PC-3 (cell line): ENCODE measurements at places on chromosomes 1 and 21. TPM values are rescaled to one million over a fixed set of nuclear protein-coding genes. Genes with fewer than 3 reads are reported as not detected.

DNA sequence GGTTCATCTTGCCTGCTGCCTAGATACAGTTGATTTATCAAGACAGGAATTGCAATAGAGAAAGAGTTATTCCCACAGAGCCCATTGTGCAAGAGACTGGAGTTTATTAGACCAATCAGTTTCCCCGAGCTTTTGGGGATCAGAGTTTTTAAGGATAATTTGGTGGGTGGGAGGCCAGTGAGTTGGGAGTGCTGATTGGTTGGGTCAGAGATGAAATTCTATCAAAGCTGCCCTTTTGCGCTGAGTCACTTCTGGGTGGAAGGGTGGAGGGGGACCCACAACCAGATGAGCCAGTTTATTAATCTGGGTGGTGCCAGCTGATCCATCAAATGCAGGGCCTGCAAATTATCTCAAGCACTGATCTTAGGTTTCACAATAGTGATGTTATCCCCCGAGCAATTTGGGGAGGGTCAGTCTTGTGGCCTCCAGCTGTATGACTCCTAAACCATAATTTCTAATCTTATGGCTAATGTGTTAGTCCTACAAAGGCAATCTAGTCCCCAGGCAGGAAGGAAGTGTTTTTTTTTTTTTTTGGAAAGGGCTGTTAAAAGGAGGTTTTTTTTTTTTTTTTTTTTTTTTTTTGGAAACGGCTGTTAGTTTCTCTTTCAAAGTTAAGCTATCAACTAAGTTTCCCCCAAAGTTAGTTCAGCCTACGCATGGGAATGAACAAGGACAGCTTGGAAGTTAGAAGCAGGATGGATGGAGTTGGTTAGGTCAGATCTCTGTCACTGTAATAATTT is 7.4 kb downstream of the SLC16A4 start:
- DNase-seq = peak; percentile 76

DNA sequence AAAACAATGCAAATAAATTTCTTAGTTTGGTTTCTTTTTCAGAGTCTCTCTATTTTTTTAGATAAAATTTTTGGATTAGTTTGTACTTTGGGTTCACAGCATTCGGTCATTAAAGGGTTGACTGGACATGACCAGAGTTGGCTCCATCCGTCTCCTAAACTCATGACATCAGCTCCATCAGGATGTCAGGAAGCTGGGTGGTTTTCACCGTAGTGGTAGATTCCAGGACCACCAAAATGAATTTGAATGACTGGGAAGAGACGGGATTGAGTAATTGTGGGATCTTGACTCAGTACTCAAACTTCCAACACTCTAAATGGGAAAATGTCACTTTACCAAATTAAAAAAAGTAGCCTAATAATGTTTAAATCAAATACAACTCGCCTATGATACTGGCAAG is 279.2 kb upstream of the DUSP10 start:
- no peak for DNase-seq

- DNase-seq = no peak
These were observed 4.1 kb upstream of the FCRL2 start for GRCh38 chr1:157781048-157781447.

- DNase-seq = peak; percentile 38
These were observed 6.8 kb upstream of the OTUD7B start for GRCh38 chr1:150017206-150017750.

DNA sequence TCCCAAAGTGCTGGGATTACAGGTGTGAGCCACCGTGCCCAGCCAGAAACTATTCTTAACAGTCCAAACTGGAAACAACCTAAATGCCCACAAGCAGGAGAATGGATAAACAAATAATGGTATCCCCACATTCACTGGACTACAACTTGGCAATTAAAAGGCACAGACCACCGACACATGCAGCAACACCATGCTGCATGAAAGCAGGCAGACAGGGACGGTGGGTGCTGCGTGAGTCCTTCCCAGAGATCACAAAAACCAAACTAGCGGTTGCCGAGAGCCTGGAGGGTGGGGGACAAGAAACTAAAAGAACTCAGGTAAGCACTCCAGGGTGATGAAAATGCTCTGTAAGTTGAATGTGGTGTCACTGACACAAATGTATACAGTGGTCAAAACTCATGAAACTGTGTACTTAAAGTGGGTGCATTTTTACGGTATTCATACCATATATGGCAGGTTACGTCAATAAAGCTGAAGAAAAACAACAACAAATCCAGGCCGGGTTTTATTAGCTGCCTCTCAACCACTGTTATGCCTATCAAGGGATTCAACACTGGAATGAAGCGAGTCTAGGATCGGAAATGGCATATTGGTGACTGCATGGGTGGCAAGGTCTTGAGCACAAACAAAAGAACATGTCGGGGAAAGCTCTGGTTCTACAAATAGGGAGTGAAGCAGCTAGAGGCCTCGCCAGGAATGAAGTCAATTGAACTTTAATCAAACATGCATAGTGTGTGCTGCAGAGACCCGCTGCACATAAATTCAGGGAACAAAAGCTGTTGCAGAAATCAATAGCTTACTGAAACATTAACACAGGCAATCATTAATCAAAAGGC is 52.4 kb downstream of the SLC45A1 start:
- no peak for DNase-seq

DNA sequence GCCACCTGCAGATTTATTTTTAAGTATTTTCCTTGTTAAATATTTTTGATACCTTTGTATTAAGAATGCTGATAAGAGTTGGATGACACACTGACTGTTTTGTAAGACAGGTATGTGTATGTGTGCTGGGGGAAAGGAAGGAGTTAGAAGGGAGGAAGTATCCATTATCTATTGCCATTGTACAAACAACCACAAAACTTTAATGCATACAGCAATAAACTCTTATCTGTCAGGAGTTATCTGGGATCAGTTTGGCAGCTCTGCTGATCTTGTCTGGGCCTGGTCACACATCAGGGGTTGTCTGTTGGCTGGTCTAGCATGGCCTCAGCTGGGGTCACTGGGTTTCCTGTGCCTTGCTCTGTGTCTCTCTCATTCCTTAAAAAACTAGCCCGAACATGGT is 423.9 kb upstream of the USP24 start:
- peak; percentile 7 for DNase-seq

- no peak for DNase-seq
These were observed 2.6 kb upstream of the ILDR2 start for GRCh38 chr1:166977951-166978350.

GRCh38 chr21:40176724-40177123 is 309.5 kb downstream of the PCP4 start:
- DNase-seq = no peak

DNA sequence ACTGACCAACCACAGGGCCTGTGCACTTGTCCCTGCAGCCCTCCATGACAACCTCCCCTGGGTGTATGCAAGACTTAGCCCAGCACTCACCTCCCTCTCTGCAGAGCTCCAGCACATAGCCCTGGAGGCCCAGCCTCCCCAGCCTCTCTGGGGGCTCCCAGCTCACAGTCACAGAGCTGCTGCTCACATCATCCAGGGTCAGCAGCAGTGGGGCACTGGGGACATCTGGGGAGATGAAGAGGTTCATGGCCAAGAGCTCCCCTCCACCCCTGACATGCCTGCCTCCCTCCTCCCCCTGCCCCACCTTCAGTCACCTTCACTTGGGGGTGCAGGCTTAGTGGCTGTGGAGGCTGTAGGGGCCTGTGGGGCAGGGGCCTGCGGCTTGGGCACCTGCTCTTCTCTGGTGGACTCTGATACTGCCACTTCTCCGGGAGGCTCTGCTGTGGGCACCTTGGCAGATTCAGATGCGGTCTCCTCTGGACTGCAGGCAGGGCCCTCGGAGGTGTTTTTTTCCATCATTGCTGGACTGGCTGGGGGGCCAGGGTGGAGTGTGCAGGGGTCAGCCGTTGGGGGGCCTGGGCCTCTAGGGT is at the start of gene MYBPH:
Gene MYBPH, minus strand, starts transcription at position 590 of the 590 bp plus-strand sequence. Its CDS starts 71 bp downstream, at position 519.
- no peak for DNase-seq

DNA sequence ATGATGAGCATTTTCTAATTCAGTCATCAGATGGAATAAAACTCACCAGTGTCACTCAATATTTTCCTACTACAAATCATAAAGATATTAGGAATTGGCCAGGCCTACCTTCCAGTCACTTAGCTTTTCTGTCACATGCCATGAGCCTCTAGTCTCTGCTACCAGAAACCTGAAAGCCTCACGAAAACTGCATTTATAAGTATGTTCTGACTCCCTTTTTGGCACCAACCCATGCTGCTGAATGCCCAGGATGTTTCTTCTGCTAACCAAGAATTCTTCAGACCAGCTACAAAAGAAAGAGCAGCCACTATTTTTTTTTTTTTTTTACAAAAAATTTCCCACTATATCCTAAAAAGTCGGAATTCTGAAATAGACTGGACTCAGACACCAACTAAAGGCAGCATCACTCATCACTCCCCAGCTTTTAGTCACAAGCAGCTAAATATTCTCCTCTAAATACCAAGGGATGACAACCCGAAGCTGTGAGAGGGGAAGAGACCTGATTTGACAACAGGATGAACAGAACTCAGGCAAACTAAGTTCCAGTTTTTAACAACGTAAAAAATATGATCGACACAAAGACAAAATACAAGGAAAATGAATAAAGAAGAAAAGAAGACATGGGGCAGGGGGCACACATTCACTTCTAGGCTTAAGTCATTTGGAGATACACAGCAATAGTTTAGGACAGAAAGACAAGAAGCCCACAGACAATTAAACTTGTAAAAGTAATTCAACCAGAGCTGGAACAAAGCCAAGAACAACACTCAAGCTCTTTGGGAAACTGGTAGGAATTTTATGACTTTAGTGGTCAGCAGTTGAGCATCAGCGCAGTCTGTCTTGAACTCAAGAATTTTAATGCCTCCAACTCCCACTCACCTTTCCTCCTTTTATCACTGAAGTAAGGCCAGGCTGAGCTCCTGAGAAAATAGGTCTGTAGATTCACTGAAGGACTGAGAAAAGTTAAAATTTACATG is 1.7 kb downstream of the DCAF8 start:
- DNase-seq = peak; percentile 91

DNA sequence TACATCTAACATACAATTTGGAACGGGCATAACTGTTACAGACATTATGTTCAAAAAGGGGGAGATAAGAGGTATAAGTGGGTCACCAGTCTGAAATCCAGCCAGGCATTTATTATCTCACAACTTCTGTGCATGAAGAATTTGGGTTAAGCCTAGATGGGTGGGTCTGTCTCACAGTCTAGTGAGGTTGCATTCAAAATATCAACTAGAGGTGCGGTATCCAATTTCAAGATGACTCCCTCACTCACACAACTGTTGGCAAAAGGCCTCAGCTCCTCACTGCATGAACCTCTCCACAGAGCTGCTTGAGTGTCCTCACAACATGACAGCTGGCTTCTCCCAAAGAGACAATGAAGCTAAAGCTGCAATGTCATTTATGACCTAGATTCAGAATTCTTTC is 4.7 kb downstream of the AUNIP start:
- peak; percentile 27 for DNase-seq

DNA sequence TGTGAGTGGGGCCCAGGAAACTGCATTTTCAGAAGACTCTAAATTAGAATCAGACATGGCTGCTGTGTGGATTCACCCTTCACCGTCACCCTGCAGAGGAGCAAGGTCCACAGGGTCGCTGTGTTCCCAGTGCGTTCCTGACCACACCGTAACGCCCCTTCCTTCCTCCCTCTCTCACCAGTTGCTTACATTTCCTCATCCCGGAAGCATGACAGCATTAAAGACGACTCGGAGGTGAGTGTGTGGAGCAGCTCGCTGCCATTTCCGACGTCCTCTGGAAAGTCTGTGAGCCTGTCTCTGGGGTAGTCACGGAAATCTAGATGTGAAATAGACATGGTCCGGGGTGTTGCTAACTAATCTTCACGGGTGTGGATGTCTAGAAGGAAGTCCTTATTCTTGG is 45.9 kb downstream of the FAAP20 start:
- DNase-seq = no peak

DNA sequence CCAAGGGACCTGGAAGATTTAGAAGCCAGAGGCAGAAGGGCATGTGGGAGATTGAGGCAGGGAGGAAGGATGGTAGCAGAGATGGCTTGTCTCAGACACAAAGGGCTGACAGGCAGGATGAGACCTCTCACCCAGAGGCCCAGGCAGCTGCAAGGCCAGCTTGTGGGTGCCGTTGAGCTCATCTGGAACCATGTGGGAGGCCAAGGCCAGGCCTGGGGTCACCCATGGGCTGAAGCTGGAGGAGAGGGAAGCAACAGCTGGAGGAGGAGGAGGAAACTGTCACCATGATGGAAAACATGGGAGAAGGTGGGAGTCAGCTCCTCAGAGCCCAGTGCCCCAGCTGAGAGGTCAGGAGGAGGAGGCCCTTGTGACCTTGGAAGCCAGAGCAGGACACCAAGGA is 6.4 kb downstream of the CRABP2 start:
- DNase-seq = no peak

GRCh38 chr1:1629430-1630190 is 2.4 kb upstream of the MMP23B start:
- DNase-seq = no peak

GRCh38 chr1:100942304-100943046 is 46.6 kb downstream of the SLC30A7 start:
- no peak for DNase-seq

GRCh38 chr1:35680271-35680670 is 38.4 kb downstream of the C1orf216 start:
- DNase-seq = no peak

- no peak for DNase-seq
These were observed 99.4 kb upstream of the EDEM3 start for GRCh38 chr1:184854036-184854435.

- DNase-seq = no peak
These were observed 9.8 kb downstream of the PAX7 start for GRCh38 chr1:18640228-18641004.

GRCh38 chr1:202016022-202016810 is 5.8 kb downstream of the ELF3 start:
- no peak for DNase-seq

DNA sequence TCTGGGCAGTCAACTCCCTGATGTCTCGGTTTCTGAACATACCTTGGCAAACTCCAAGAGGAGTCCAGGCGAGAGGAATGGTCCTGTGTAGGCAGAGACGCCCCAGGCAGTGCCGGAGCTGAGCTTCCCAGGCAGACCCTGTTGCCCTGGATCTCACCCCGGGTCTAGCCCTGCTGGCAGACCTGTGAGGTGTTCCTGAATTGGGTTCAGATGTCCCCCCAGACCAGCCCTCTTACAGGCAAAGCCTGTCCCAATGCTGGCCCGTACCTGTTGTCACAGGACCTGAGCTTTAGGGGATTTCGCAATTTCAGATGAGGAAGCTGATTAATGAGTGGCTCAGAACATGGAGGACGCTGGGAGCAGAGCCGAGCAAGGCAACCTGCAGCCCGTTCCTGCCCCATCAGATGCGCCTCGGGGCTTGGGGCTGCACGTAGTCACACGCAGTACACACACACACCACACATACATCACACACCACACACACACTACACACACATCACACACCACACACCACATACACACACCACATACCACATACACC is 38.5 kb upstream of the PDE9A start:
- DNase-seq = peak; percentile 75

GRCh38 chr1:3702528-3702927 is 49.7 kb upstream of the CCDC27 start:
- DNase-seq = no peak

RGS4 gene
- 6.0 and 16.6 TPM in 2 replicates for total RNA-seq

LINGO4 gene
- not detected in 2 replicates for total RNA-seq

RCAN1 gene
- 24.2 and 26.2 TPM in 2 replicates for total RNA-seq

RPTN gene
- total RNA-seq = not detected in 2 replicates

S100A4 gene
- 32.2 and 55.8 TPM in 2 replicates for total RNA-seq

SYNJ1 gene
- 7.0 and 16.2 TPM in 2 replicates for total RNA-seq

ELK4 gene
- total RNA-seq = 16.3 and 16.4 TPM in 2 replicates

VSIG8 gene
- total RNA-seq = 0.29 and 0.47 TPM in 2 replicates

TAGLN2 gene
- total RNA-seq = 1,281 and 1,584 TPM in 2 replicates
